ENCODE measurements at places on chromosomes 12 and 14.

DNA sequence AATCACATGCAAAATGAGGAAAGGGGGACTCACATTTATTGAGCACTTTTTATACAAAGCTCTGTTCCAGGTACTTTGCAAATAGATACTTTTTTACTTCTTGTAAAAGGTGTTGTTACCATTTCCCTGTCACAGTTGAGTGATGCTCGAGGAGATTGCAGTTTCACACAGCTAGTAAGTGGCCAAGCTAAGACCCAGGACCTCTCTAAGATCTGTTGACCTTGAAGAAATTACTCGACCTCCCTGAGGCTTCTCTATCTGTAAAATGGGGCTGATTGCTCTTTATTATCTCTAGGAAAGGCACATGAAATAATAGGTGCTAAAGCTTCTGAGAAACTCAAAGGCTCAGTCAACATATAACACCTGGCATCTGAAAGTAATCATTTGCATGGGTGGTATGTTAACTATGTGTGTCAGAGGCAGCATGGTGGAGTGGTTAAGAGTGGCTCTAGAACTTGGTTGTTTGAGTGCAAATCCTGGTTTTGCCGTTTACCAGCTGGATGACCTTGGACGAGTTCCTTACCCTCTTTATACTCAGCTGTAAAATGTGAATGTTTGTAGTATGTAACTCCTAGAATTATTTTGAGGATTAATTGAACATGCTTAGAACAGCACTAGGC lies 41.5 kb downstream of the IFT81 start:
- no peak for DNase-seq

DNA sequence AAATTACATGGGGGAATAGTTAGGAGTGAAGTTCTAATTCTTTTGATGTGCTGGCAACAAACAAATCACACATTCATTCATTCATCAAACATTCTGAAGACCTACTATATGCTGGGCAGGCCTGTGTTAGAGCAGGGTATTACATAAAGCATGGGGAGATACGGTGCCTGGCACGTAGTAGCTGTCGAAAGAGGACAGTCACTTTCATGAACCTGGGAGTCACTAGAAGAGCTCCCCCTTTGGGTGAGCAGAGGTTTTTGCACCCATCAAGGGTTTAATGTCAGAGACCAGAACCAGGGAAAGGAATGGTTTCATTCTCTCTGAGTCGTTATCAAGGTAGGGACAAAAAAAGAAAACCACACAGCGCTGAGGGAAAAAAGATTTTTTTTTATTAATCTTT lies 10.0 kb downstream of the LHX5 start:
- DNase-seq: no peak

- DNase-seq: peak; percentile 76
Observed at GRCh38 chr12:51590347-51591015, 552 bp upstream of the SCN8A start.

- no peak for DNase-seq
Observed at GRCh38 chr14:22414876-22415604, 174.0 kb downstream of the DAD1 start.

DNA sequence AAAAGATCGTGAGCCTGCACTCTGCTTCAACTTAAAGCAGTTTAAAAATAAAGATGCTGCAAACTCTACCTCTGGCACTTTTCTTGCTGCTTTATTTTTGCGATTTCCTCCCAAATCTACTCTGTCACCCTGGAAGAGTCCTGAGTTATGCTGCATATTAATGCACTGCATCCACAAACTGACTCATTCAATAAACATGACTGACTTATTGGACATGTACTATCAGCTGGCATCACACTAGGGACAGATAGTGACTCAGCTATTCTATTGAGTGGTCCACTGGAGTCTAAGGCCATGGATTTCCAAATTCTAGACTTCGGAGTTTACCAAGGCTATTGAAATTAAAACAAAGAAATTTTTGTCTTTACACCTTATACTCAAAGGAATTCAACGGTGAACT lies 90.7 kb upstream of the PTPRR start:
- no peak for DNase-seq

- peak; percentile 78 for DNase-seq
Observed at GRCh38 chr14:58571769-58572472, 65.8 kb upstream of the DACT1 start.

DNA sequence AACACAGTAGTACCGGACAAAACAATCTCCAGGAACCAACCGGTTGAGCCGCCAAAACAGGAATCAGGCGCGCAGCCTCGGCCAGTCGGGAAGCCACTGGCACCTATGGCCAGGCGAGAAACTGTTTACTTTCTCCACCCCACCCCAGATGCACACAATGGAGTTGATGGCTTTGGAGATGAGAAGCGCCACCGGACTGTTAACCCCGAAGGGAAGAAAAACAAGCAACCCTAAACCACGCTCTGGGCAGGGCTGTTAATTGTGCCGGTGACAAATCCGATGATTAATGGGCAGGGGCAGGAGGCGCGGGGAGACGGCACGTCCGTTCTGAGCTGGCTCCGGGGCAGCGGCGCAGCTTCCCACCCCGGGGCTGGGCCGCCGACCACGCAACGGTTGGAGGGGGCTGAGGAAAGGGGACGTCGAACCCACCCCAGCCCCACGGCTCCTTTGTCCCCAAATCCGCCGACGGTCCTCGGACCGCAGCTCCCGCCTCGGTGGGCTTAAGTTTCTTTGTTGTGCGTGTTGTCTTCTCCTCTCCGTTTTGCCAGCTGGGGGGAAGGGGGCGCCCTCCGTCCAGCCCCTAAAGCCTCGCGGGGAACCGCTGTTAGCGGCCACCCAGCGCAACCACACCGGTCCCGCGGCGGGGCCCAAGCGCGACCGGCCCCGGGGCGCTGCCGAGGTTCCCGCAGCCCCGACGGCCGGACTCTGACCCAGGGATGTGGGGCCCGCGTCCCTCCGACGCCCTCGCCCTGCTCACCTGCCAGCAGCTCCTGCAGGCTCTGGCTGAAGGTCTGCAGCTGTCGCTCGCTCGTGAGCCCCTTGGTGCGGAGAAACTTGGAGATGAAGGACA lies 790 bp downstream of the BTG1 start:
- DNase-seq: peak; percentile 55

DNA sequence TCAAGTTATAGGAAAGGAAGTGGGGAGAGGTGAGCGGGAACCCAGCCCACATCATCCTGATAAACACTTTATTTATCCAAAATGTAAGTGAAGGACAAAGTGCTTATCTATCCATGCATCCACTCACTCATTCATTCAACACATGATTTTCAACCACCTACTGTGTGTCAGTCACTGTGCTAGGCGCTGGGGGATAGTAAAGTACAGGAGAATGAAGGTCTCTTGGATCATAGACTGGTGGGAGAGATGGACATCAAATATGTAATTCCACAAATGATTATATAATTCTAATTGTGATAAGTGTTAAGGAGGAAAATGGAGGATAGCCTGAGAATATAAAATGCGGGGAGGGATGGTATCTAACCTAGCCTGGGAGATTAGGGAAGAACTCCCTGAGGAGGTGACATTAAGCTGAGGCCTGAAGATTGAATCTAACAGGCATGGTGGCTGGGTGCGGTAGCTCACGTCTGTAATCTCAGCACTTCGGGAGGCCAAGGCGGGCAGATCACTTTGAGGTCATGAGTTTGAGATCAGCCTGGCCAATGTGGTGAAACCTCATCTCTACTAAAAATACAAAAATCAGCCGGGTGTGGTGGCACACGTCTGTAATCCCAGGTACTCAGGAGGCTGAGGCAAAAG lies 41.3 kb upstream of the CHST11 start:
- DNase-seq: no peak

- DNase-seq: peak; percentile 59
Observed at GRCh38 chr12:67651132-67651695, 2.7 kb downstream of the DYRK2 start.

GRCh38 chr14:53916239-53916638 lies 40.4 kb downstream of the BMP4 start:
- no peak for DNase-seq

GRCh38 chr12:131137836-131138637 lies 184.3 kb downstream of the ADGRD1 start:
- no peak for DNase-seq

GRCh38 chr12:53988541-53989226 lies 3.7 kb downstream of the HOXC10 start:
- DNase-seq: no peak

DNA sequence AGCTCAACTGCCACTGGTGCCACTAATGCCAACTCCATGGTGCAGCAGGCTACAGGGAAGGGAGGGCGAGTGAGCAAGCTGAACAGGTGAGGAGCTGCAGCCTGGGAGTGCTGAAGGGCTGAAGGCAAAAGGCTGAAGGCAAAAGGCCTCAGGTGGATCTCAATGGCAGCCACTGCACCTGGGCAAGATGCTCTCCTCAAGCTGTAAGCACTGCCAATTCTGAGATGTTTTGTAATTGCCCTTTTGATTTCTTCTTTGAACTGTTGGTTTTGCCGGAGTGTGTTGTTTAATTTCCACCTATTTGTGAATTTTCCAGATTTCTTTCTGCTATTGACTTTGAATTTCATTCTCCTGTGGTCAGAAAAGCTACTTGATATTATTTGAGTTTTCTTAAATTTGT lies 97.6 kb downstream of the PIK3C2G start:
- DNase-seq: no peak

GRCh38 chr12:6157482-6157881 lies 33.0 kb upstream of the VWF start:
- no peak for DNase-seq

DNA sequence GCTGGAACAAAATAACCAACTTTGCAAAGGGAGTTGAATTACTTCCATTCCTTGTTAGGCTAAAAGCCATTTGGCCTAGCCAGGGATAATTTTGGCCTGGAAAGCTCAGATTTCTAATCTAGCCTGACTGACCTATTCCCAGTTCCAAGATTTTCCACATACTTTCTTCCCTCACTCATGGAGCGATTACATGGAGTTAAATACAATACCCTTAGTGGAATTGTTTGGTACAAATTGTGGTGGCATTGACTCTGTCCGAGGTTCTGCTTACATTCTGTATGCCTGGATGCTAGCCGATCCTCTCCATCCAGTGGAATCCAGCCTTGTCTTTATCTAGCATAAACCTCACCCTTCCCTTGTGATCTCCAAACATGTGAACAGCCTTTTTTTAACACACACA lies 965.1 kb downstream of the DIO2 start:
- no peak for DNase-seq

DNA sequence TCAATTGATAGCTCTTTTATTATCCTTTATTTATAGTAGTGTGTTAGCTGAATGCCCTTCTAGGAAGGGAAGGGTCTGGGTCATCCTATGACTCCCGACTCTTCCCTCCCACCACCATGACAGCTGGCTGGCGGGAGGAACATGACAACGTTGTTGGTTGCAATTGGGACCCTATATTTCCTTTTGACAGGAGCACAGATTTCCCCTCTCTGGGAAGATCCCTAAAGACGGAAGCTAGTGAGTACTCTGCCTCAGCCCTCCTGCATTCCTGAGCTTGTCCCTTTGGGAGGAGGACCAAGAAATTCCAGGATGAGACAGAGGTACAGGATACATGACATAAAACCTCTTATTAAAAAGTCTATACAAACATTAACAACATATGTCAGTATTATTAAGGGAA lies 485.4 kb downstream of the NAV3 start:
- no peak for DNase-seq

- DNase-seq: no peak
Observed at GRCh38 chr14:54369343-54369742, 27.5 kb upstream of the CDKN3 start.

- DNase-seq: no peak
Observed at GRCh38 chr14:70711451-70711850, 69.7 kb downstream of the TTC9 start.

GRCh38 chr12:97397008-97397407 lies 65.6 kb upstream of the RMST start:
- DNase-seq: no peak

- DNase-seq: no peak
Observed at GRCh38 chr12:54279227-54279631, 693 bp downstream of the CBX5 start.

- no peak for DNase-seq
Observed at GRCh38 chr12:28771968-28772367, 377.1 kb upstream of the FAR2 start.

DNA sequence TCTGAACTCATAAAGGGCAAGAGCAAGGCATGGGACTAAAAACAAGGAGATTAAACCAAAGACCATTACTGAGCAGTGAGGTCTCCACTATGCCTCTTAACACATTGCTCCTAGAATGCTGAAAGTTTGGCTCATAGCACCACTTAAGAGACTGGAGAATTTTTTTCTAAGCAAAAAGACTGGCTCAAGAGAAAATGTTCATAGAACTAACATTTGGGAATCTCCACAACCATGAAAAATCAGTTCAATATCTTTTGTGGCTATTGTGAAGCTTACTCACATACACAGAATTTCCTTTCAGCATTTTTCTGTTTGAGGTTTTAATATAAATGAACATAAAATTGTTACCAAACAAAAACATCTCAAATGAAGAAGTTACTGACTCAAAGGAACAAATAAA lies 255.8 kb downstream of the CCDC91 start:
- DNase-seq: no peak

DNA sequence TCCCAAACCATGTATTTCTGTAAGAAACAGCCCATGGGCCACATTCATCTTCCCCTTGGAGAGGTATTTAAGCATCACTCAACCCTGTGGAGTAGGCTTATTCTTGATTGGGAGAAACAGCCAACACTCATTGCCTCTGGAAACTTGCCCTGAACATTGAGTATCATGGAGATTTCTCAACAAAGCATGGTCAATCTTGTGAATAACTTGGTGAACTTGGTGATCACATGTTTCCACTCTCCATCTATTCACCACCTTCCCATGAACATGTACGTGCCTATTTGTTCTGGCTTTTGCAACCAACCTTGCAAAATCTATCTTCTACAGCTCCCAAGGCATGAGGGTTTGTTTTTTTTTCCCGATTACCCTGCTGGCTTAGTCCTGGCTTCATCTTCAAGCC lies 163.2 kb downstream of the PAH start:
- no peak for DNase-seq

DNA sequence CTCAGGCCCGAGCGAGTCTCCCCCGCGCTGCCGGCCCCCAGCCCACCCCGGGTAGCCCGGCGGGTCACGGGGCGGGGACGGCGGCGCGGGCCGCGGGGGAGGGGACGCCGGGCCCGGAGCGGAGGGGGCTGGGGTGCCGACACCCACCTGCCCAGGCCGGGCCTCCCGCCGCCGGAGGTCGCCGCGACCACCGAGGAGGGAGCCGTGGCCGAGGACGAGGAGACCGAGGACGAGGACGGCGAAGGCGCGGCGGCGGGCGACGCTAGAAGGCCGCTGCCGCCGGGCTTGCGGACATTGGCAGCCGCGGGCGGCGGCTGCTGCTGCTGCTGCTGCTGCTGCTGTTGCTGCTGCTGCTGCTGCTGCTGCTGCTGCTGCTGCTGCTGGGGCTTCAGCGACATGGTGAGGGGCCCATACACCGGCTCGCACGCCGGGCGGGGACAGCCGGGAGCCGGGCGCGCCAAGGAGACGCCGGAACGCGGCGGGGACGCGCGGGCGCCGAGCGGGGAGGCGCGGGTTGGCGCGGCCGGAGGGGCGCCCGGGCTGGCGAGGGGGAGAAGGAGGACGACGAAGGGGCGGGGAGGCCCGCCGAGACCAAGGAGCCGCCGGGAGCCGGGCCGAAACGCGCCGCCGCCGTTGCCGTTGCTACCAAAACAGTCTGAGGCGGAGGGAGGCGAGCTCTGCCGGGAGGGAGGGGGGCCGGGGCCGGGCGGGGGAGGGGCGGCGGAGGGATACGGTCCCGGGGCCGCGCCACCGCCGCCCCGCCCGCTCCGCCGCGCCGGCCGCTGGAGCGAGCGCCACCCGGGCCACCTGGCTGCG lies at the start of gene ATXN2:
ATXN2 (minus strand) TSS at position 679 of the 816 bp plus-strand sequence; CDS start at position 398, 281 bp downstream.
- peak; percentile 56 for DNase-seq

GRCh38 chr14:39673734-39674133 lies 241.5 kb upstream of the FBXO33 start:
- no peak for DNase-seq

All from activated naive CD4-positive, alpha-beta T cell treated with anti-CD3 and anti-CD28 coated beads for 36 hours (primary cell).